Stimulated activated CD8-positive, alpha-beta memory T cell treated with anti-CD3 and anti-CD28 coated beads, Interleukin-2, amount 100 ng/mL, for 48 hours (primary cell): ENCODE measurements at places on chromosomes 3 and 15.
A peak's percentile ranks its signal among the peaks of the same experiment; 100 is the strongest.

GRCh38 chr3:57961177-57961827 is 46.9 kb upstream of the FLNB start:
- no peak for DNase-seq

- DNase-seq, result no peak
These were observed 62.0 kb upstream of the MRPL3 start for GRCh38 chr3:131564812-131565211.

DNA sequence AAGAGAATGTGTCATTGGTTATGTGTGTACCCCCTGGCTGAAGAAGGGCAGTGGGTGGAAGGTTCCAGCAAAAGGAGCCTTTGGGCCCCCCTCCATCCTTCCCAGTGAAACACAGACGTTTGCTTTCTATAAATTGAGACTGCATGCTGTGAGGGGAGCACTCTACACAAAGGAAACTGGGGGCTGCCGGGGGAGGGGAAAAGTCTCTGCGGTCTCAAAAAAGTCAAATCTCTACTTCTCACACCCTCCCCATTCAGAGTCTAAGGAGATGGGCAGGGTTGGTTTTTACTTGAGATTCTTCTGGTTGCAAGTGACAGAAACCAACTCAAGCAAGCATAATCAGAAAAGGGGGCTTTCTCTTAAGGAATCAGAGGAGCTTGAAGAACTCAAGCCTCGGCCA is 50.1 kb upstream of the TLE3 start:
- no peak for DNase-seq

- no peak for DNase-seq
These were observed 11.0 kb downstream of the ETV5 start for GRCh38 chr3:186097663-186098451.

DNA sequence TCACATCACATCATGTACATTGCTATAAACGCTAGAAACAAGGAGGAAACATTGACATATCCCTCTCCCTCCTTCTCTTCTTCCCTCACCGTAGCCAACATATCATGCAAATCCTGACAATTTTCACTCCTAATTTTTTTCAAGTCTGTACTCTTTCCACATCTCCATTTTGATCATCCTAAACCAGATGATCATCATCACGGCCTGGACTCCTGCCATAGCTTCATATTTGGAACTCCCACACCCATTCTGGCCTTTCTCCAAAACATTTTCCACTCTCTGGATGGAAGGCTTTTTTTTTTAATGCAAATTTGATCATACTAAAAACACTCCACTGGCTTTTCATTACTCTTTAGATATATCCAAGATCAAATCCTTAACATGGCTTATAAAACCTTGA is 248.0 kb upstream of the CNTN3 start:
- DNase-seq, result no peak

DNA sequence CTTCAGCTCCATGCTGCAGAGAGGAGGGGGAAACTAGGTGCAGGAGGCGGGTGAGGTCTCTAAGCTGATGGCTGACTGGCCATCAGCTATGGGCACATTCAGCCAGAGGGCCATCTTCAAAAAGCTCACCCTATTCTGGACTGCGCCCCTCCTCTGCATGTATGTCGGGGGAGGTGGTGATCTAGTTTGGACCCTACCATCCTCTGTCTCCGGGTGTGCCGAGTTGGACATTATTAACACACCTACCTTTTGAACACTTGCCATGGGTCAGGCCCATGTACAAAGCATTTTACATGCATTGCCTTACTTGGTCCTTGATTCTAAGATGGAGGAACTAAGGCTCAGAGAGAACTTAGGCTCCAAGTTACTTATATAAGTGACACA is 1.4 kb downstream of the NISCH start:
- no peak for DNase-seq

DNA sequence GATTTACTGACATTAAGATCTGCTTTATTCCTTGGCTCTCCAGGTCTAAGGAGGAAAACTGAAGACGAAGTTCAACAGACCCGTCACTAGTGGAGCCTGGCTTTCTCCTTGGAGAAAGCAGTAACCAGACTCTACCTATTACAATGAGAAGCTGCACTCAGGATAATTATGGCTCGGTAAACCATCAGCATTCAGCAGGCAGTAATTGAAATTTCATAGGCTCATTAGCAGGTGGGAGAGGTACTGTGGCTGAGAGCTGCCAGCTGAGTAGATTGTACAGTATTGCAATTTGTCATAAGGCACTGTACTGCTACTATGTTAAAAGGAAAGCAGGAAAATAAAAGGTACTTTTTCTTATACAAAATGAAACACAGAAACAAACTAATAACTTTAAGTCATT is 51.2 kb downstream of the CHAC1 start:
- no peak for DNase-seq

DNA sequence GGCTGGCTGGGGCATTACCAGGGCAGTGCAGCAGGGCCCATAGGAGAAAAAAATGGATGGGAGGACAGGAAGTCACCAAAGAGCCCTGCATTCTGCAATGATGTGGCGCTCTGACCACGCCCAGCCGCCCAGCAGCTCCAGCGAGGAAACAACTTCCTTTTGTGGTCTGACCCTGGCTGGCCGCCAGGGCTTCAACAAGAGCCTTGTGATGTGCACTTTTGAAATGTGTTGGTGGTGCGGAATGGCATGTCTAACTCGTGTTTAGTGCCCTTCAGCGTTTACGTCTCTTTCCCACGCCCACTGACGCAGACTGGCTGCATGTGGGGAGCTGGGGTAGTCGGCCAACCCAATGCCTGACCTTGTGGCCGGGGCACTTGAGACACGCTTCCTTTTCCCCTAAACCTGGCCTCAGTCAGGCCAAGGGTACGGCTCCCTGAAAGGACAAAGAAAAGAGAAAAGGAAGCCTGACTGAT is 81.9 kb upstream of the CTNNB1 start:
- peak; percentile 66 for DNase-seq

DNA sequence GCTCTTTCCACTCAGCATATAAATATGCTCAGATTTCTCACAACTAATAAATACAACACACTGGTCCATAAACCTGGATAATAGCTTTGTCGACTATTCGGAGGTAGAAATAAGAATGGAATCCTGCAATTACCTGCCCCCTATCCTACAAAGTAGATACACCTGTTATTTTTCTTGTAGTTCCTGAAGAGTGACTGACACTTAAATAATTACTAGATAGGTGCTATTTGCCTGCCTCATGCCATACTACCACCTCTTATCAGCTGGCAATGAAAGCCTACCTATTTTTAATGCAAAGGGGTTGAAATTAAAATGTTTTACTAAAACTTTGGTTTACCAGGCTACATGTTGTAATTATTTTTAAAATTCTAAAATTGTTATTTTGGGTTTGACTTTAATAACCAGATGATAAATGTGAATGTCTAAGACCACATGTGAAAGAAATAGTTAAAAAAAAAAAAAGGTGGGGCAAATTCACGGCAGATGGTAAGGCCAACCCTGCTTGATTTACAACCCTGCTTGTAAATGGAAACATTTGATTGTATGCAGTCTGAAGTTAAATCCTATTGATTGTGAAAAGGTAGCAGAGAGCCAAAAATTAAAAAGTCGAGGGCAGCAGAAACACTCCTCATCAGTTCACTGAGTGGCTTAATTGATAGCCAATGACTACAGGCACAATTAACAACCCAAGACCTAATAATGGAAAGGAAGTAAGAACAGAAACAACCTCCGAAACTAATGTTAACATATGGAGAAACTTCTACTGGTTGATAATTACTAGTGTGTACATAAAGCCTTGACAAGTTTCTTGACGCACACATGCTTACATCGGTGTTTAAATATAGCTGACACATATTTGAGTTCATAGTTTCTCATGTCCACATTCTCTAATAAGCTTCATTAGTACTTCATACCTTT is 8.9 kb downstream of the PEAK1 start:
- DNase-seq, result no peak

DNA sequence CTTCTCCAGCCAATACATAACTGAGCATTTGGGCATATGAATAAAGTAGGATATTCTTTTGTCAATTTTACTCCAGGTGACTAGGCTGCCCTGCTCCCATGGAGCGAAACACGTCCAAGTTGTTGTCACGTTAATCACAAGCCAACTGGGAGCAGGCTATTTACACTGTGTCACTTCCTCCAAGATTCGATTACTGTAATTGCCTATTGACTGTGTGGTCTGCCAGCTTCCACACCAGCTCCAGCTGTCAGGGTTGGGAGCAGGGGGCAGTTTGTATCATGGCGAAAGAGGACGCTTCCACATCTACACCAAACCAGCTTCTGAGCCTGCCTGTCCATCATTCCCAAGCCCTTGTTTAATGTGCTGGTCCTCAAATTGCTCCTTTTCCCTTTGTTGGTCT is 89.2 kb upstream of the RORA start:
- no peak for DNase-seq

GRCh38 chr3:116749388-116749787 is 39.8 kb downstream of the TUSC7 start:
- no peak for DNase-seq

- no peak for DNase-seq
These were observed 271.2 kb upstream of the ROPN1 start for GRCh38 chr3:124263168-124263567.

GRCh38 chr3:6264906-6265305 is 596.0 kb upstream of the GRM7 start:
- no peak for DNase-seq

DNA sequence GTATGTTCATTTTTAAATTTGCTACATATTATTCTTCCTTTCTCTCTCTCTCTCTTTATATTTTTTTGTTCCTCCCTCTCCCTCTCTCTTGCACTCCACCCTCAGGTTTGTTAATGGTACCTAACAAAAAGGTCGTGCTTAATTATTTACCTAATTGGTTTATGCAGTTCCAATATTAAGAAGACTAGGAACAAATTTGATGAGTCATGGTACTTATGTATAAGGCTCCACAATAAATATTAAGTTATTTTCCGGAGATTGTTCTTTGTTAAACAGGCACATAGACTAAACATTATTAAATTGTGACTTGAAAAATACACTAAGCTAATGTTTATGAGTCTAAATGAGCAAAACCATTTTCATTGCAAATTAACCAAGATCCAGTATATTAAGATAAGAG is 1200.8 kb upstream of the ALCAM start:
- DNase-seq, result no peak

DNA sequence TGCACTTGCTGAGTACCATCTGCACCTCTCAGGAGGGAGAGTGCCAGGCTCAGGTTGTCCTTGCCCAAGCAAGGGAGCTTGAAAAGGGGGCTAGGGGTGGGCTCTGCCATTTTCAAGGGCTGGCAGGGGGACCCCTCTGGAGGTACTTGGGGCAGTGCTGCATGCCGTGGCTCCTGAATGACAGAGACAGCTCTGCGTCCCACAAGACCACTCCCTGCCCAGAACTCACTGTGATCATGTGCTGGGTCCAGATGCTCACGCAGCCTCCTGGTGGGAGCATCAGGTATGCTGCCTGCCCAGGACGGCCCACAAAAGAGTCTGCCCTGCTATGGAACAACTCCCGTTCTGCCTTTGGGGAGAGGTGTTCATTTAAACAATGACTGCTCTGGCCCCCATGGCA is 165.2 kb downstream of the GOLGA6L4 start:
- DNase-seq, result no peak

- DNase-seq, result no peak
These were observed 136.7 kb upstream of the CHRM5 start for GRCh38 chr15:33831646-33832045.

DNA sequence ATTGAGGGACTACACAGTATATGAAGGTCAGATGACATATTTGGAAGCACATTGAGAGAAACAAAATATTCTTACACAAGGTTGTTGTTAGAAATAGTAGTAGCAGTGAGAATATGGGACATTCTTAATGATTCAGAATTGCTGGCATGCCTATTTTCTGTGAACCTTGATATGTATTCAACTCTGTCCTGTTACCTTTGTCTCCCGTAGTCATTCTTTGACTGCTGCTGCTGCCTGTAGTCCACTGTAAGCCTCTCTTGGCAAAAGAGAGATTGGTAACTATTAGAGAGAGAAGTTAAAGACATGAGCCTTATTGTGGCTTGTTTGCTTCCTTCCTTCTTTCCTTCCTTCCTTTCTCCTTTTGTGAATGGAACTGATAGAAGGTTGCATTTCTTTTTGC is 64.5 kb downstream of the TCF12 start:
- no peak for DNase-seq

DNA sequence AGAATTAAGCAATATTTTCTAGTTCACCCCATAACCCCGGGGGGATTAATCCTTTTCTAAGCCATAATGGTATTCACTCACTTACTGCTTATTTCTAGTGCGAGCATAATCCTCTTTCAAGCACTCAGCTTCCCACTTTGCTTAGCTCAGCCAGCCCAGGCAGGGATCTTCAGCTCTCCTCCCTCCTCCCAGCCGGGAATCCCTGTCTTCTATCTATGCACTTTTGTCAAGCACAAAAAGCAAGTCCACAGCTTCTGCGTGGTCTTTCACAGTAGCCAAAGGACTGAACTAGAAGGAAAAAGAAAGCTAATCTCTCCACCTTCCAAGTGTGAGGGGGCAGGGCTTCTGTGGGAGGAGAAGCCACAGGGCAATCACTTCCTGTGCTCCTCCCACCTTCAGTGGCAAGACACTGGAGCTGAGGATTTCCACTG is 62.8 kb downstream of the PEX5L start:
- no peak for DNase-seq

GRCh38 chr3:8660175-8661118 is 15.8 kb upstream of the SSUH2 start:
- no peak for DNase-seq

DNA sequence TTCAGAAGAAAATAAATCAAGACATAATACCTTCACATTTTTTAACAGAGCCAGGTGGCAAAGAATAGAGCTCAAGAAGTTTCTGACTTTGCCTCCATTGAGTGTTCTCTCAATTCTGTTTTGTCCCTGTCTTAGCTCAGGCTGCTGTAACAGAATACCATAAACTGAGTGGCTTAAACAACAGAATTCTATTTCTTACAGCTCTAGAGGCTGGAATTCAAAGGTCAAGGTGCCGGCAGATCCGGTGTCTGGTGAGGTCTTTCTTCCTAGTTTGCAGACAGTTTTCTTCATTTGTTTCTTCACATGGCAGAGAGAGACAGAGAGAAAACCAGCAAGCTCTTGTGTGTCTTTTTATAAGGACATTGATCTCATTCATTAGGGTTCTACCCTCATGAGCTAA is 25.6 kb downstream of the IQCH start:
- no peak for DNase-seq

- no peak for DNase-seq
These were observed 383.0 kb downstream of the ZBTB20 start for GRCh38 chr3:114764056-114764492.

DNA sequence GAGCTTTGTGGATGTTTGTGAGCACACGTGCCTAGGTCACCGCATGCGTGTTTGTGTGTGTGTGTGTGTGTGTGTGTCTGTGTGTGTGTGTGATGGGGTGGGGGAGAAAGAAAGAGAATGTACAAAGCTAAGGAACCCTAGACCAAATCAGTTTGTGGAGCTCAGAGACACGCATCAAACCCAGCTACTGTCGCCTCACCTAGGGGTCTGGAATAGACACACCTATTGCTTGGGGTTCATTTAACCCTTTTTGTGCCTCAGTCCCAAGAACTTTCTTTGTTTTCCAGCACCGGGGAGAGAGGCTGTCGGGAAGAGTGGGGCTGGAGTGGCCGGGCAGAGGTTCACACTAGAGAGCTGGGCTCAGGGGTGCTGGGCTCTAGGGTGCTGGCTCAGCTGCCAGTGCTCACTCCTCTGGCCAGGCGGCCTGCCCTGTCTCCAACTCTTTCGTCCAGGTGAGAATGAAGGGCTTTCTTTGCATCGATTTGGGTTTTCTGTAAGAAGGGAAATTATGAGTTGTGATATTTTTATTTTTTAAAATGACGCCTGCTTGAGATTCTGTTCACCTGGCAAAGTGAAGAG is 221.6 kb downstream of the MEIS2 start:
- no peak for DNase-seq

GRCh38 chr15:40749151-40749630 is 5.9 kb downstream of the RMDN3 start:
- no peak for DNase-seq
